M059J (cell line): ENCODE measurements at places on chromosomes 11 and 22.

DNA sequence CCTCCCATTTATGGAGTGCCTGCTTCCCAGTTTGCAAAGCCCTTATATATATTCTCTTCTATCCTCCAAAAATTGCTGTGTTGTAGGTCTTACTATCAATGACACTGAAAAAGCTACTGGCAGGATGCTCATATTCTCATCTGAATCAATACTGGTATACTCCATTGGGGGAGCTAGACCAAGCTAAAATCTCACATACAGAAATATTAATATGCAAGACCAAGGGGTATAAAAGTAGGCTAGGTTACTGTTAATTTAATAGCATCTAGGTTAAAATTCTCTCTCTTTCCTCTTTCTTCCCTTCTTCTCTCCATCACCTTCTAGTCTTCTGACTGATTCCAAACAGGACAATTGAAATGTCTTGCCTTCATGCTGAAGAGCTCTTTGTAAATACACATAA lies 17.1 kb upstream of the BDNF start:
- peak; percentile 55 for DNase-seq

DNA sequence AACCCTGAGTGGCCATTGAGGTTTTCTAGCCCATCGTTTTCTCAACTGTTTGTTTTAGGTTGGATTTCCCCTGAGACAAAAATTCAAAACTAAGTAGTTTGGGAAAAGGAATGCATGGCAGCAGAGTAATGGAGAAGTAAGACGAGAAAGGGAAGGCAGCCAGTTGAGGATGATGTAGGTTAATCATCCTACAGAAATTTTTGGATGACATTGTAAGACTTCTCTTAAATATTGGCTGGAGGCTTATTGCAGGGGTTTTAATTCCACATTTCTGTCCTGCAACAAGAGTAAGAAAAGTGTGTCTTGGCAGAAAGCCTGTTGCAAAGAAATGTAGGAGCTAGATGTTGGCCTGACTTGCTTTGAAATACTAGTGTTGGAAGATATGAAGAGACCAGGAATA lies 308.8 kb downstream of the LUZP2 start:
- no peak for DNase-seq

DNA sequence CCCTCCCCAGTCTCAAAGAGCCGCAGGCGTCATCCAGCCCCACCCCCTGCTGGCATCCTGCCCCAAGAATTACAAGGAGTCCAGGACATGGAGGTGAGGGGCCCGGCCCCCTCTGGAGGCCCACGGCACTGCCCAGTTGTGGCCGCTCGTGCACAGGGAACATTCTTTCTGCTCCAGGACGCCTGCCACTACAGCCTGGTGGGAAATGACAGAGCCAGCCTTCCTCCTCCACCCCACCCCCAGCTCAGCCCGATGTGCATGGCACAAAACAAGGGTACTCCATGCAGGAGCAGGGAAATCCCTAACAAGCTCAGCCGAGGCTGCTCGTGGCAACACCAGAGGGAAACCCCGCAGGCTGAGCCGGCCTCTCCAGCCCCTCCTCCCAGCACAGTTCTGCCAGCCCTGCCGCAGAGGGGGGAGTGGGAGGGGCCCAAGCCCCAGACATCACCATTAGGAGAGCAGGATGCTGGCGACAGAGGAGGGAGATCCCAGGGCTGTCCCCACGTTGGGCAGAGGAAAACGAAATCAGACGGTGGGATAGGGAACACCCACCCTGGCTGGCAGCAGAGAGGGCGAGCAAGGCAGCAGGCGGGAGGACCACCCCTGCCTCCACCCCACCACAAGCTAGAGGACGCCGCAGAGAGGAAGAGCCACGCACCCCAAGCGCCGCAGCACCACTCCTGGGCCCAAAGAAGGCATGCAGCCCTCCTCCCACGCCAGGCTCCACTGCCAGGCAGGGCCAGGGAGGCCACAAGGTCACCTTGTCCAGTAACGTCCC lies 10.0 kb downstream of the IGSF9B start:
- no peak for DNase-seq

GRCh38 chr11:96085319-96085930 lies 161.5 kb upstream of the MTMR2 start:
- no peak for DNase-seq

DNA sequence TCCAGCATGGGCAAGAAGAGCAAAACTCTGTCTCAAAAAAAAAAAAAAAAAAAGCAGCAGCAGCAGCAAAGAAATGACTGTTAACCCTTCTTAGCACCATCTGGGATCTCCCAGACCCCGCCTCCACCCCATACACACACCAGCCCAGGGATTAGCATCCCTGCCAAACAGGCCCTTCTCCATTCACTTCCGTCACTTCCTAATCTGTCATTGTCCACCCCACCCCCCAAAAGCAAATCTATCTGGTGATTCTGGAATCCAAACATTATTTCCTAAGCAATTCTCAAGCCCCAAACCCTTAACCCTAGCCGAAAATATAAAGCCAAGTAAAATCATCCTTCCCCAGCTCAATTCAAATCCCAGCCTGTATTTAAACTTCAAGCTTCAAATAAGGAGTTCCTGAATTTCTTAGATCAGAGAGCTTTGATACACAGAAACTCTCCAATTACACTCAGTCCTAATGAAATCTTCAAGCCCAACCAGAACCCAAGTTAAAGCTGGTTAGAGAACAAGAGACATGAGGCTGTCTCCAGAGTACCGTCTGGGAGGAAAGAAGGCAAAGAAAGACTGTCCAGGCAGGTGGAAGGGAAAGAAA lies 6.0 kb upstream of the AHNAK start:
- DNase-seq = peak; percentile 58
